ENCODE measurements at places on chromosomes 3 and 15.

DNA sequence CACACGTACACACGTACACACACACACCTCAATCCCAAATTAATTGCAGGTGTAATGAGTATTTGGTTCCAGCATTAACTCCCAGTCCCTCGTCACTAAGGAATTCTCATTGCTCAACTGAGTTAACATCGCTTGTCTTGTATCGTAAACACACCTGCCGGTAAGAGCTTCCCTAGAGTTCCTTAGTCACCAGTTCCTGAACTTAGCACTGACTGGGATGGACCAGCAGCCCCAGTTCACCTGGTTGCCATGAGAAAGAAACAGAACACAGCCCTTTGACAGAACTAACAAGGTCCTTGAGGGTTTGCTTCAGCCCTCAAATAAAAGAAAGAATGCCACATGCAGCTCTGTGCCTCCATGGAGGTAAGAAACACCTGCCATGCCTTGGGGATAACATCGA, 66.3 kb upstream of the SLCO3A1 start:
- DNase-seq = no peak

- DNase-seq = no peak
These were observed 53.4 kb downstream of the CHD2 start for GRCh38 chr15:92953566-92953965.

- no peak for DNase-seq
These were observed 278.7 kb downstream of the ERC2 start for GRCh38 chr3:56189536-56189935.

GRCh38 chr3:37906734-37907282, 45.1 kb downstream of the CTDSPL start:
- DNase-seq = no peak
